ENCODE measurements at places on chromosomes 6 and 20.

DNA sequence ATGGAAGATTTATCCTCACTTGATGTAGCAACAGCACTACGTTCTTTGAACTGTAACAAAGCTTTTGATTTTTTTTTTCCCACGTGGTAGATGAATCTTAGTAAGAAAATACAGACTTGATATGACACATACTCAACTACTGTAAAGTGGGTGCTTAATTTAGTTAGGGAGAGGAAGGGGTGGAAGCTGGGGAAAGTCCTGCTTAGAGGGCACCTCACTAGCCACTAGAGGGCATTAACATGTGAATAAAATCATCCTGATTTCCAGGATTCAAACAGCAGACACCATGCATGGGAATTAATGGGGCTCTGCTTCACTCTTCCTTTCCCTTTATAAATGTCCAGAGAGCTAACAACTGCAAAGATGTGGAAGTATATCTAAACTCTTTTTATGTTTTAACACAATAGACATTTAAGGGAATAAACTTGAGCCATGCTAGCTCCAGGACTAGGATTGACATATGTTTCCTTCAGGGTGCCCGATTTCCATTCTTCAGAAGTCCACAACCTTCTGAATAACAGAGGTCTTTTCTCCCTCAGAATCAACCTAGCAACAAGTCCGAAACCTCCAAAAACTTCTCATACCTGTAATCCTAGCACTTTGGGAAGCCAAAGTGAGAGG is 250.1 kb downstream of the ATXN1 start:
- peak; percentile 63 for DNase-seq

DNA sequence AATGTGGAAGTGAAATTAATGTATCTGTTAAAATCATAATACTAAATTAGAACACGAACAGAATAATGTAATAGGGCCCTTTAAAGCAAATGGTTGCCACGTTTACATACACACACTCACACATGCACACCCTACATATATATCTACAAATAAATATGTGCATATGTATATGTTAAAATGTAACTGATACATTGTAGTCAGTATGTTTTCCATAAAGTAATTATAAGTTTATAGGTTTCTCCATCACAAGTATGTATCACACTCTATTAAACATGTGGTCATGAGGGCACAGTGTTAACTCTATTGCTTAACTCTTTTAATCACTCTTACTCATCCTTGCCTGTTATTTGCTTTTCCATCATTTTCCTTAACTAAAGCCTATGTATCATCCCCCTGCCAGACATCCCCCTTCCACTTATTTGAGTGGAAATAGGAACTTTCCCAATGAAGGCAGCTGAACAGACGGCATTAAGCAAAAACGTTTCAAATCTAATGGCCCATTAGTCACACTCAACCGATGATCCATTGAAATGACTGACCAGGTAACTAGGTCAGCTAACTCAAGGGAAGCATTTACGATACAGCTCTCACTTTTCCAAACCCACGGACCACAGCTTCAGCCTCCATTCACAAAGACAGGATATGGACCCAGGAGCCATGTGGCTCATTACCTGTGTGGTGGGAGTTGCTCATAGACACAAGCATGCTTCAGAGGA is 89.3 kb downstream of the HAO1 start:
- no peak for DNase-seq

GRCh38 chr6:38984723-38985122 is 63.9 kb upstream of the GLP1R start:
- DNase-seq, result no peak

DNA sequence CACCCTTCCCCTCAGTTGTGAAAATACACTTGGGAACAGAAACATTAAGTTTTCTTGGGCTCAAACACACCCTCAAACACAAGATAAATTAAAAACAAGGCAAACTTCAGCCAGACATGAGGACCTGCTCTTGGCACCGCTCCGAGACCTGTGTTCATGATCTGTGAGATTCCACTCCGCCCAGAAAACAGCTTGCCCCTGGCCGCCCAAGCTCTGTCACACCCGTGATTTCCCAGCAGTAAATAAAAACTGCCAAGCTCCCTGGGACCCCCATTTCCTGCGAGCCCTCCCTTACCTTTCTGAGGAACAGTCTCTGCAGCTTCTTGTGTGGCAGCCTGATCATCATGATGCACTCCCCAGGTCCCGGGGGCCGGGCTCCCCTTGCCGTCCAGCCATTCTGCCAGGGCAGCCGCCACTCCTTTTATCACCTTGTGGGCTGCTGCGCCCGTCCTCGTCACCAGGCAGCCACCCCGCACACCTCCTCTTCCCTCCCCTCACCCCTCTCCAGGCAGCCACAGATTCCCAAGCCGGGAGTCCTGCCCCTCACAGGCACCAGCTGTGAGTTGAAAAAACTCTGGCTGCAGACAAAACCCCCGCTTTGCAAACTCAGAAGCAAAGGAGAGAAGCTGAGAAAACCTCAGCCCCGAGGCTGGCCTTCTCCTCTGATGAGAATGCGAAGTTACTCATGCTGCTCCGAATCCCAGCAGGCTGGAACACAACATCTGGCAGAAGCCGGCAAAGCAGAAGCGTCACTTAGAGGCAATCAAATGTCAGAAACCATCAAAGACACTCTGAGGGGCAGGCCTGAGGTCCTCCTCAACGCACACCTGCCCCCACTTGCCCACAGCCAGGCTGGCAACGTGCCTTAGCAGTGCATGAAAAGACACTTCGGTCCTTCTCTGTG is 130.4 kb upstream of the RPS6KA2 start:
- DNase-seq, result no peak

DNA sequence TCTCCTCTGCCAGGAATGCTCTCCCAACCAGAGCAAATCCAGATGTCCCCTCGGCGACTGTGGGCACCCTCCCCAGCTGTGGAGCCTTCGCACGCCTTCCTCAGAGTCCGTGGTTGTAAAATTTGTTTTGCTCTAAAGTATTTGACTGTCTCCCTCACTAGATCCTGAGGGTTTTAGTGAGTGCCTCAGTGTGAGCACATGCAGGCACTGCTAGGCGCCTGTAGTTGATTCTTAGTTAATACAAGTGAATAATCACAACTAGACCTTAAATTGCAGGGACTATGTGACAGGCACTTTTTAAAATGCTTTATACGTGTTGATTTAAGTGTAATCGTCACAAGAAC is 680 bp upstream of the MTCH1 start:
- DNase-seq, result no peak

GRCh38 chr20:34524426-34524825 is 8.2 kb downstream of the DYNLRB1 start:
- DNase-seq, result no peak

- no peak for DNase-seq
Measured at GRCh38 chr6:68087399-68088133, 547.5 kb upstream of the ADGRB3 start.

GRCh38 chr6:144912474-144912873 is 627.3 kb downstream of the UTRN start:
- no peak for DNase-seq

GRCh38 chr6:70905742-70906141 is 51.1 kb downstream of the B3GAT2 start:
- no peak for DNase-seq

GRCh38 chr6:31952140-31952805 is 6.4 kb downstream of the CFB start:
- DNase-seq, result peak; percentile 29

DNA sequence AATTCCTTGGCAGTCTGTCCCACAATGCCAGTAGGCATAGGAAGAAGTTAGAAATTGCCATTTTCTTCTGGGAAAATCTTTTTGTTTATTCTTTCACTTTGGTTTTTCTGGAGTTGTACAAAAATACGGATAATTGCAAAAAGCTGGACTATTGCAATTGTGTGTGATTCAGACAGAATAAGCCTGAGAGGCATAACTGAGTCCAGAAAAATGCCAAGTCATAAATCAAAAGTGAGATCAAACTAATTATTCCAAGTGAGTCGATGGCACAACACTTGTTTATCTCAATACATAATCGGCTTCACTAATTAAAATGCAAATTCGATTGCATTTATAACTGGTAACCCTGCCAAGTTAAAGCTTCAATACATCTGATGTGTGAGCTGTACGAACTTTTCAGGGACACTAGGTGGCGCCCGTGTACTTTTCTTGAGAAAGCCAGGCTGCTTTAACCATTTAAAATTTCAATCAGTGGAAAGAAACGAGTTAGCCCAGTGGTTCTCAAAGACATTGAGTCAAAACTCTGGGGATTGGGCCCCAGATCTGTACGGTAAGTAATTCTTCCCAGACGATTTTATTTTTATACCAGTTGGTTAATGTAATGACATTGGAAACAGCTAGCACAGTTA is 102.6 kb downstream of the LAMP5 start:
- peak; percentile 65 for DNase-seq

- DNase-seq, result no peak
Measured at GRCh38 chr6:220721-221475, 71.4 kb upstream of the DUSP22 start.

- no peak for DNase-seq
Measured at GRCh38 chr20:2311329-2311728, 15.5 kb downstream of the TGM3 start.

DNA sequence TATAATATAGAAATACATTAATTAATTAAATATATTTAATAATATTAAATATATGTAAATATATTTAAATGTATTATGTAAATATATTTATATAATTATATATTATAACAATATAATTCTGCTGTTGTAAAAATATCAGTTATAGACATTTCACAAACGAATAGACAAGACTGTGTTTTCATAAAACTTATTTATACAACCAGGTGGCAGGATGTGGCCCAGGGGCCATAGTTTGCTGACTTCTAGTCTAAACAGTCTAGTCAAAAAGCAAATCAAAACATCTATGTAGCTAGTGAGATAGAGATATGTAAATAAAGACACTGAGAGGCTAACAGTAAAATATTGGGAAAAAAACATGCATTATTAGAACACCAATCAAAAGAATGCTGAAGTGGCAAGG is 136.4 kb downstream of the TBXT start:
- DNase-seq, result no peak

Measured in dermis microvascular lymphatic vessel endothelial cell (primary cell).